HS-27A (cell line): ENCODE measurements at places on chromosomes 12 and 14.

DNA sequence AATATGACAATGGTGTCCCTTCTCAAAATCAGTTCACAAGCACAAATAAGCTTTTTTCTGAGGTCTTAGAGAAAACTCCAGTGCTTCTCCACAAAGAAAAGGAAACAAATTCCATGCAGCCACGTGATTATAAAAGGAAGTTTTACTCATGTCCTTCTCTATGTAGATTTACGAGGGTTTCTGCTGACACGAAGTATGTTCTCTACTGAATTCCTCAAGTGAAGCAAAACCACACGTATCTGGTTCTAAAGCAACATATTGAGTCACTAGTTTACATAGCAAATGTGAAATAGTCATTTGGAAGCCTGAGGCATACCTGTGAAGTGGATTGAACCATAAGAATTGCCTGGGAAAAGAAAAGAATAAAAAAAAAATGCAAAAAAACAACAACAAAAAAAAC lies 31.9 kb downstream of the BMP4 start:
- peak; percentile 73 for DNase-seq

GRCh38 chr14:101716956-101717662 lies 44.4 kb upstream of the PPP2R5C start:
- DNase-seq, result no peak

DNA sequence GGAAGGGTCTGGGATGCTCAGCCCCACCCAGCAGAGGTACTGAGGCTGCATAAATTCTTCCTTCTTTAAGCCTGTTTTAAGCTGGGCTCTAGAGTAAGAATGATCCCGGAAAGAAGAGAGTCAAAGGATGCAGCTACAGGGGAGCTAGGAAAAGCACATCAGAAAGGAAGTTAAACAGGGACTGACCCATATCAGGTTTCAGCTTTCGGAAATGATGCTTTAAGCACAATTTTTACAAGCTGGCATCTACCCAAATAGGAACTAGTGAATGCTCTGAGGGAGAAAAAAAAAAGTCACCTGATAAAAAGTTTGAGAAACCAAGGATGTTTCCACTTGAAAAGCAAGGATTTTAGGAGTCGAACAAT lies 22.0 kb downstream of the TSPAN8 start:
- no peak for DNase-seq

GRCh38 chr12:91044586-91044985 lies 13.2 kb downstream of the KERA start:
- DNase-seq, result no peak

DNA sequence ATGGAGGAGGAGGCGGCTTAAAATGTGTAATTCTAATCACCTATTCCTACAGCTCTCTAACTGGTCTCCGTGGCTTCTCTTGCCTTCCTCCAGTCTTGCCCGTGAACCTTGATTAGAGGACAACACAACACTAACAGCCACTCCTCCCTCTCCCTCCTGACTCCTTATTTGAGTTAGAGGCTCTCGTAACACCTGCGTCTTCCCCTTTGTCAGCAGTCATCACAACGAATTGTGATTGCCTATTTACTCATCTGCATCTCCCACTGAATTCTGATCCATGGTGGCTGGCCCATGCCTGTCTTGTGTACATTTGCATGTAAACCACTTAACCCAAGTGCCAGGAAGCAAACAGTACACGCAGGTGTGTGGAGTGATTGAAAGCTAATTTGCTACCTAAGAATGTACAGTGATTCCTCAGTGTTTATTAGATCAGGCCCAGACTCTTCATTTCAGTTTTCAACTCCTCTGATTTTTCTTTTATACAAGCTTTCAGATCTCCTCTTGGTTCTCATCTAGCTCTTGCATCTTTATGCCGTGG lies 154.5 kb downstream of the MON2 start:
- no peak for DNase-seq

DNA sequence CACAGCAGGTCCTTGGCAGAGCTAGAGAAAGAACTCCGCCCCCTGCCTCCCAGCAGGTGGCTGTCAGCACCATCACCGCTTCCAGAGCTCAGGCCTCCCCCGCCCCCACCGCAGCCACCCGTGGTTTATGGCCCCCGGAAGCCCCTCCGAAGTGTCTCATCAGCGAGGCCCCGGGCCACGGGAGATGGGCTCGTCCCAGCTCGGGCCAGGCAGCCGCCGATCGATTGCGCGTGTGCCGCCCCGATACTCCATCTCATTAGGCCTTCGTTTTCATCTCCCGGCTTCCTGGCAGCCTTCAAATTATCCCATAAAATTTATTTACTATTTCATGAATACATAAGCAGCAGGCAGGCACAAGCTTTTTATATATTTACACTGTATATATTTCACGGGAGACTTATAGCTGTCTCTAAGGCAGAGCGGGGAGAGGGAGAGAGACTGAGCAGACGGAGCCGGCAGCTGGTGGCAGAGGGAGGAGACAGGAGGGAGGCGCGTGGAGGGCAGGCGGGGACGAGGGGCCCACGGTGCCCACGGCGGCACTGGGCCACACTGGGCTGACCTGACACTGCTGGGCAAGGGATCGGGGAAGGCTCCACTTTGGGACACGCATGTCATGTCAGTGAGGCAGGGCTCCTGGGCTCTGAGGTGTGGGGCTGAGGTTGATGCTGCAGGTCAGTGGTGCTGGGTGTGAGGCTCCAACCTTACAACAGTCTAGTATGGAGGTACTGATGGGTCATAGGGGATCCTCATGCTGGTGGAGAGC lies 241.2 kb downstream of the RBM19 start:
- no peak for DNase-seq

DNA sequence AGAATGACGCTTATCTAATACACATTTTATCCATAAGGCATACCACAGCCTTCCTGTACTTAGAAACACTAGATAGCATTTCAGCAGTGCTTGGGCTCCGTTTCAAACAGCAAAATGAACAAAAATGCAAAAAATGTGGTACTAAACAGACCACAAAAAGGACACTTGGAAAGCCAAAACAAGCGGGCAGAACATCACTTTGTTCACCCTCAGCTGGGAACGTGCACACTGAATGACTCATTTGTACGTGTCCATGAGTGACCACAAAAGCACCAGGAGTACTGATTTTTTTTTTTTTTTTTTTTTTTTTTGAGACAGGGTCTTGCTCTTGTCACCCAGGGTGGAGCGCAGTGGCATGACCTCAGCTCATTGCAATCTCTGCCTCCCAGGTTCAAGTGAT lies 8.9 kb upstream of the FOXN3 start:
- DNase-seq, result peak; percentile 97

DNA sequence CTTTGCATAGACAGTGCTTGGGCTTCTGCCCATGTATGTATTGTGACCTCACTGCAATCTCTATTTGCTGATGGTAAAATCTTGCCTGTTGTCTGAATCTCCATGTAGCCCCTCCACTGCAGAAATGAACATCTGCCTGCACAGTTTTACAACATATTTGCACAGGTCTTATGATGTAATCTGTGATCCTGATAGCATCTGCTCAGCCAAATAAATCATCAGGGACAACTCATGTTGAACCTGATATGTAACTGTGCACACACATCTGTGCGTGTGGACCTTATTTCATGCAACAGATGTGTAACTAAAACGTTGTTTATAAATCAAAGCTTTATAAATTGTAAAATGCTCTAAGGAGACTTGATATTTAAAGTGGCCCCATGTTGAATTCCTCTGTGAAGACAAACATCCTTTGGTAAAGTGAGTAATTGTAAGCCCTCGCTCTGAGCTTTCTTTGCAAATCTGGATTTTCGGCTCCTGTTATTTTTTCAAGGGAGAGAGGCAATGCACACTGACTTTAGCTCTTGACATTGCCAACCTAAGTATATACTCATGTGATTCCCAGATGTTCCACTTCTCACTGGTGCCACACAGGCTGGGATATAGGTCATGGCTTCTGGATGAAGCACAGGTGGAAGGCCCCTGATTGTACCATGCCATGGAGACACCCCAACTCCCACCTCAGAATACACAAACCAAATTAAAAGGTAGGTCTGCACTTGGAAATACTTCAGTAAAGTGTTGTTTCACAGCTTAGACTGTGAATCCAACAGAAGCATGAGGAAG lies 371.3 kb downstream of the GRIN2B start:
- DNase-seq, result no peak

GRCh38 chr14:22556021-22556989 lies 32.7 kb downstream of the DAD1 start:
- DNase-seq, result no peak

DNA sequence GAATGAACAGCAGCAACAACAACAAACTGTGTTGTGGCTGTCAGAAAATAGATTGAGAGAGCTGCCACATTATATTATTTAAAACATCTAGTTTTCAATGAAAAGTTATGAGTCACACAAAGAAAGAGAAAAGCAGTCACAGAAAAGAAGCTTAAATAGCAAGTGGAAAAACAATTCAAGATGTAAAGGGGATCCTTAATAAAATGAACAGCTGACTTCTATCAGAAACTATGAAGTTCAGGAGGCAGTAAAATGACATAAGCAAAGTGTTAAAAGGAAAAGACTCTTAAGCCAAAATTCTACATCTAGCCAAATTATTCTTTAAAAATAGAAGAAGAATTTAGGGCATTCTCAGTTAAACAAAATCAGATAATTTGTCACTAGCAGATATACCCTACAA lies 5.6 kb downstream of the CLEC14A start:
- no peak for DNase-seq

GRCh38 chr12:58918469-58918844 lies 1.8 kb downstream of the LRIG3 start:
- no peak for DNase-seq

DNA sequence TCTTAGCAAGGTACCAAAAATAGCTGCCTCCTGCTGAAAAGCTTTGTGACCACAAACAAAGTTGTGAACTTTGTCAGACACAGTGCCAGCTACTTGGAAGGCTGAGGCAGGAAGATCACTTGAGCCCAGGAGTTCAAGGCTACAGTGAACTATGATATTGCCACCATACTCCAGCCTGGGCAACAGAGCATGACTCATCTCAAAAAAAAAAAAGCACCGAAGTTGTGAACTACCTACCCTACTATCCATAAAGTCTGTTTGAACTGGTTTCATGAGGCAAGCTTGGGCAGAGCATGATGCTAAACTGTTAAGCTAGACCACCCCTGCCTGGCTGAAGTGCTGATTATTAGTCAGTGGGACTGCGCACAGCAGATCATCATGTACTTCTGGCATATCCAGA lies 75.5 kb downstream of the RAD52 start:
- no peak for DNase-seq

DNA sequence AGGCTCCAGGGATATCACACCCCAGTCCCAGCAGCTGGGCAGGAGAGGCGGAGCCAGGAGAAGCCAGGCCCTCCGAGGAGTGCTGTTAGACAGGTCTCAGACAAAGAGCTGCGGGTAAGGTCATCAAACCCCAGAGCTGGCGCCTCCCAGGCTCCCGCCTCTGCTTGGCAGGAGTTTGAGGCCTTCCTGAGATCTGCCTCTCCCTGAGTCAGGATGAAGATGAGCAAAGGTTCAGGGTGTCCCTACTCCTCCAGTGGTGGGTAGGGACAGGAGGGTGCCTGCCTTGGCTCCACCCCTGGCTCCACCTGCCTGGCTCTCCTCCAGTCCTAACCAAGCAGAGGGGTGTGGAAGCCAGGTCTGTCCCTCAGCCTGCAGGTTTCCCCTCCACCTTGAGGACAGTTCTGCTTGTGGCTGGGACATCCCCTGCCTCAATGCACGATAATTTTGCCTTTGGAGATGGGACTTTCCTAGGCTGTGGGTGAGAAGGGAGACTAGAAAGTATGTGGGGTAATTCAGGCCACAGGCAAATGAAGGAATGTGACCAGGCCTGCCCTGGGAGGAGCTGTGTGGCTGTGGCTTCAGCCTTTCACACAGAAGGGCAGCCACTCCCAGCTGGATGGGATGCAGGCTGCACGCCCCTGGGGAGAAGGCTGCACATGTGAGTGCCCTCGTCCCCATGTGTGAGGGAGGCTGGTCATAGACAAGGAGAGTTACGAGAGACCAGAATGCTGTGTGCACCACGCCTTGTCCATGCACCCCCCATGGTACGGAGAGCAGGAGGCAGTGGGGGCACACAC lies 2.2 kb downstream of the PLEKHG6 start:
- DNase-seq, result no peak

- no peak for DNase-seq
Observed at GRCh38 chr12:107264667-107265066, 171.3 kb upstream of the CRY1 start.

- DNase-seq, result peak; percentile 91
Observed at GRCh38 chr14:90419200-90419599, 22.4 kb downstream of the CALM1 start.

GRCh38 chr12:109959411-109960093 lies 36.6 kb downstream of the GIT2 start:
- no peak for DNase-seq

DNA sequence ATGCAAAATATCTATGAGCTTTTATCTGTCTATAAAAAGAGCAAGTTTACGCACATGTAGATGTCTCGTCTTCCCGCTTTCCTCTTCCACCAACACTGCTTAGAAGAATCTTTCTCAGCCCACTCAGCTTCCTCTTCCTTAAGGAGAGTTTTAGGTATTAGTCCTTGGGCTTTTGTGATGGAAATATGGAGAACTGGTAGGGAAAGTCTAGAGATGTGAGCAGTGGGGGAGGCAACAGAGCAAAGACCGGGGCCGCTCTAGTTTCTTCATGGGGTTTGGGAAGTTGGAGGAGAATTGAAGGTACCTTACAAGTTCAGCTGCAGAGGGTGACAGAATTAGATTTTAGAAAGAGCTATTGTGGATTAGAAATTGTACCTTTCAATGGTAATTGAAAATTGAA lies 56.3 kb upstream of the CPNE8 start:
- DNase-seq, result no peak

DNA sequence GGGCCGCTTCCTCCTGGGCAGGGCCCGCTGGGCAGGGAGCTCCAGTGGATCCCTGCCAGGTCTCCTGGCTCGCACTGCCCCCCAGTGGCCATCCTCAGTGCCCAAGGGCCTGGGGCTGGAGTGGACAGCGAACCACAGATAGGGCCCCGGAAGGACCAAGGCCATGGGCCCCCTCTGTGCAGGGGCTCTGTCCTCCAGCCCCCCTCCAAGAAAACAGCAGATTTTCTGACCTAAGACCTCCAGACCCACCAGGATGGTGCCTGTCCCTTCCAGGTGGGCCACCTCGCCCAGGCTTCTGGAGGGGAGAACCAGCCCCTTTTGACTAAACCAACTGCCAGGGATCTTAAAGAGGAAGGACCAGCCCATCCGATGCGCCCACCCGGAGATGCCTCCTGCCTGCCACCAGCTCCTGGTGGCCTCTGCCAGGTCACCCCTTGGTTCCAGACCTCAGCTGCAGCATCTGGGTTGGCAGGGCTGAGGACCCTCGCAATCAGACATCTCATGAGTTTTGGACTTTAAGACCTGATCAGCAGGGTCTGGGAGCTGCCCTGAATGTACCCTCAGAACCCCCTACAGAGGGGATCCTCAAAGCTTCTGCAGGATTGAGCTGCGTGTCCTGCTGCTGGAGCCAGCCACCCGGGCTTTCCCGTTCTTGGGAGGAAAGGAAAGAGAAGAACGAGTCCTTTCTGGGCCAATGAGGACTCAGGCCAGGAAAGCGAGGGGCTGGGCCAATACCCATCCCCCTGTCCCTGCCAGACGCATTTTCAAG lies 325.8 kb upstream of the DIO3 start:
- no peak for DNase-seq
